ENCODE measurements at places on chromosomes 16 and 17.
A peak's percentile ranks its signal among the peaks of the same experiment; 100 is the strongest.

DNA sequence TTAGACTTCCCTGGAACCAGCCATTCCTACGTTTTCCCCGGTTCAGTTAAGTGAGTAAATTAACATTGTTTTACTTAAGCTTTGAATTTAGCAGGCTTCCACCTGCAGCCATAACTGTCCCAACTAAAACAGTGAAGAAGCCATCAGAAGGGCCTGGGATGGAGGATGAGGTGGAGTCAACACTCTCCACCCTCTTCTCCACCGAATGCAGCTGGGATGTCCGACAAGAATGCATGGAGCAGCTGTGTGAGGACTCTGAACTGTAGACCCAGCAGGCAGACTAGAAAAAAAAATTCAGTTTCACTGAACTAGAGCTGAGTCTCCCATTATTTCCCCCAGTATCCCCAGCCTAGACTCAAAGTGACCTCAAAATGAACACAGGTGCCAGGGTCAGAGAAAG lies 114.8 kb downstream of the C16orf95 start:
- DNase-seq = no peak

GRCh38 chr17:57534863-57535248 lies 210.2 kb downstream of the CCDC182 start:
- no peak for DNase-seq

DNA sequence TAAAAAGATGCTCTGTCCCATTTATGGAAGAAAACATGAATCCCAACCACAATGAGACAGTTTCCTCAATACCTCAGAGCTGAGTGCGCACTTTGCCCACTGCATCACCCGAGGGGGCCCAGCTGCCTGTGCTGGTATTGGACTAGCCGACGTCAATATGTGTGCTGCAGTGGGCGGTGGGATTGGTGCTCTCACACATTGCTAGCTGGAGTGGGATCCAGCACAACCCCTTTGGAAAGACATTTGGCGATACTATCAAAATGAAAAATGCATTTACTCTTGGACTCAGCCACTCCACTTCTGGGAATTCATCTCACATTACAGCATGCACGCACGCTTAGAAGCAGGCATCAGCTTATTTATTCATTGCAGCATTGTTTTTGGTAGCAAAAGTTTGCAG lies 289.2 kb upstream of the FOXF1 start:
- no peak for DNase-seq

- DNase-seq = no peak
These were observed 42.3 kb downstream of the FZD2 start for GRCh38 chr17:44599298-44600175.

DNA sequence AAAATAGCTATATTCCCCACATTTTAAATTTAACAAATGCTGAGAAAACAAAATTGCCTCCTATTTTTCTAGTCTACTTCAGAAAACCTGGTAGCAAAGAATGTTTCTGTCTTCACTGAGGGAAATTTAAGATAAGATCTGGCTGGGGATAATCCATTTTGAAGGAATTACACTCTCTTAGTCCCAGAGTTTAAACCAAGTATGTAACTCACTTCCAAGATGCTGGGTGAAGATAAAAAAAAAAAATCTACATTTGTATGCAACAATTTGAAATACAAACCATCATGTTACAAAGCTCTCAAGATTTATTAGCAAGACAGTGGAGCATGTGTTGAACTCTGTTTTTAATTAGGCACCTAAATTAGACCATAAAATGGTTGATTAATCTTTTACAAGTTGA lies 5.7 kb downstream of the HS3ST3B1 start:
- DNase-seq = no peak

GRCh38 chr16:51655249-51655648 lies 504.2 kb upstream of the SALL1 start:
- DNase-seq = no peak

DNA sequence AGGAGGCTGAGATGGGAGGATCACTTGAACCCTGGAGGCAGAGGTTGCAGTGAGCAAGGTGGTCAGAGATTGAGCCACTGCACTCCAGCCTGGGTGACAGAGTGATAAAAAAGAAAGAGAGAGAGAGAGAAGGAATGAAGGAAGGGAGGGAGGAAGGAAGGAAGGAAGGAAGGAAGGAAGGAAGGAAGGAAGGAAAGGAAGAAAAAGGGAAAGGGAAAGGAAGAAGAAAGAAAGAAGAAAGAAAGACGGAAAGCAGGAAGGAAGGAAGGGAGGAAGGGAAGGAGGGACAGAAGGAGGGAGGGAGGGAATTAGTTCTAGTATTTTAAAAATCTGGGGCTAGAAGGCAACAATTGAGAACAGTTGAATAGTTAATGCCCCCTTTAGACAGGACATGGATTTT lies 161.5 kb upstream of the CACNG3 start:
- no peak for DNase-seq

GRCh38 chr17:65055708-65056638 lies 567 bp downstream of the GNA13 start:
- DNase-seq = peak; percentile 65

GRCh38 chr17:60392845-60393702 lies 1.1 kb upstream of the USP32 start:
- no peak for DNase-seq

DNA sequence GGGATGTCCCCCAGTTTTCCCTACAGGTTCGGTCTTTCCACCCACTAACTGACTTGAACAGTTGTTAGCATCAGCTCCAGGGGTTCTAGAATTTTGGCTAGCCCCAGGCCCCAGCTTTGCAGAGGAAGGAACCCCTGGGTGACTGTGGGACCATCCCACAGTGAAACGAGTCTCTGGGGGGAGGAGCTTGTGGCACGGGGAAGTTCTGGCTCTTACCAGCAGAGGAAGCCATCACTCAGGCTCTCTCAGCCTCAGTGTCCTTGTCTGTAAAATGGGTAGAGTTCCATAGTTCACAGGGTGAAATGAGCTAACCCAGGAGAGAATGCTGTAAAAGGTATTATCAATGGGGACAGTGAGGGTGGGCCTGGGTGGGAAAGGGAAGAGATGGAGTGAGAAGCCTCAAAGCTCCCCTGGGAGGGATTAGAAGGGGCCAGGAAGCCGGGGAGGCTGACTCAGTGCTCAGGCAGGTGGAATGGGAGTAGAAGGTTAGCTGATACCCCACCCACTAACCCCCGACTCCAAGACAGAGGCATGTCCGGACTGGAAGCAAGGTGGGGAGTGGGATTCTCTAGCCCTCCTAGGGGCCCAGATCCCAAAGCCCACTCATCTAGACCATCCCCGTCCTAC lies 30.9 kb upstream of the CDC42EP4 start:
- DNase-seq = no peak

DNA sequence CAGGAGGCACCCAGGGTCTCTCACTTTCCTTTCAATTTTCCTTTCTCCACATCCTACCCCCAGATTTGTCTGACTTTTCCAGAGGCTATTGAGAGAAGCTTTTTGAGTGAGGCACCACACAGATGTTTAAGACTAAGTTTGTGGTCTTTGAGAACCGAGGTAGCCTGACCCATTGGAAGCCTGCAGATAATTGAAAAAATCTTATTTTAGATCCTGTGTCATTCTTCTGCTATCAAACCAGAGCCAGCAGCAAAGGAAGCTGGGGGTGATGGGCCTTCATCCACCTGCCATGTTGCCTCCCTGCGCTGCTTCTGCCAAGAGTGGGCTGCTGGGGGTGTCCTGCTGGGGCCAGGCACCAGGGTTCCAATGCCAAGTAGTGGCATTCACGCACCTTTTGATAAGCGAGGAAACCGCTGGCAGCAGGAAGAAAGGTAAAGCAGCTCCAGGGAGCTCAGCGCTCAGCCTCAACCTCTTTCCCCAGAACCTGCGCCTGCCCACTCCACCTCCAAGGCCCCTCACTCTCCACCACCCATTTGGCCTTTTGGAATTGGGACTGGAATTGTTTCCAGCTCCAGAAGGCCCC lies 55.6 kb downstream of the MPRIP start:
- DNase-seq = no peak

DNA sequence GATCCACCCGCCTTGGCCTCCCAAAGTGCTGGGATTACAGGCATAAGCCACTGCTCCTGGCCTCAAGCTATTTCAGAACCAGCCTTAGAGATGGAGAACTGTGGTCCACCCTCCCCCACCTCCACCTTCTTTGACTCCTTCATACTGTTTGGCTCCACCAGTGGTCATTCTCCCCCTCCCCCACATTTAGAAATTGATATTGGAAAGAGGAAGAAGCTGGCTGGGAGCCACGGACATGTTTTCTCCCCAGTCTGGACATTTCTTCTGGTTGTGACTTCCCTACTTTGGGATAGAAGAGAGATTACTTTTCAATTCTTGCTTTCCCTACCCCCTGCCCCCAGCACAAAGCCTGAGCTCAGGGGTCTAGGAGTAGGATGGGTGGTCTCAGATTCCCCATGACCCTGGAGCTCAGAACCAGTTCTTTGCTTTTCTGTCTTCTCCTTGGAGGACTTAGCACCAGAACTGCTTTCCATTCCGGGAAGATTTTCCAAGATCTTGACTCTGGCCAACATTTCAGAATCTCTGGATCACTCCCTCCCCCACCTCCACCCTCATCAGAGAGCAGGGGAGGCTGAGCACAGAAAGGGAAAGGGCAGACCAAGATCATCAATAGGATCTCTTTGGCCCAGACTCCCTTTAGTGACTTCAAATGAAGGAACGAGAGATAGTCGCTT lies 16.3 kb downstream of the CAVIN1 start:
- no peak for DNase-seq

DNA sequence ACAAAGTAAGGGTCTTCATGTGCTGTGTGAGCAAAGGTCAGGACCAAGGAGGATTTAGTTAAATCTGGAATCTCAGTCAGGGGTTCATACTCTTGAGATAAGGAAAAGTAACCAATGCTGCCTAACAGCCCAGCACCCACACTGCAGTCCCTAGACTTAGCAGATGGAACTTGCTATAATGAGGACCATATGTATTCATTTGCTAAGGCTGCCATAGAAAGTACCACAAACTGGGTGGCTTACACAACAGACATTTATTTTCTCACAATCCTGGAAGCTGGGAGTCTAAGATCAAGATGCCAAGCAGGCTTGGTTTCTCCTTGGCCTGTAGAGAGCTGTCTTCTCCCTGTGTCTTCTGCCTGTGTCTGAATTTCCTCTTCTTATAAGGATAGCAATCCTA lies 20.8 kb downstream of the ZP2 start:
- DNase-seq = no peak

DNA sequence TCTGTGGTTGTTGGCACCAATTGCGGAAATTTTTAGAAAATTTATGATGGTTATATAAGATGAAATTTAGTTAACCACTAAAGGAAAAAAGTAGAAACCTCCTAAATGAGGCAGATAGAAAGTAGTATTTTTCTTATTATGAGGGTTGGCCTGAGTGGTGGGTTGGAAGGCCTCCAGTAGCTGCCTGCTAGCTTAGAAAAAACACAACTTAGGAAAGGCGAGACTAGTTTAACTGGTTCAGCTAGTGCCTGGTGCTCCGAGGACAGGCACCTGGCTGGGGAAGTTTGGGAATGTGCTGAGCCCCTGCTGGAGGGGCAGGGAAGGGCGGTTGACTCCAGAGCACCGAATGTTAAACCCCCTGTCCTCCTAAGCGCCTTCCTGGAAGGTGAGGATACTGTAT lies 19.9 kb downstream of the LDHD start:
- no peak for DNase-seq

DNA sequence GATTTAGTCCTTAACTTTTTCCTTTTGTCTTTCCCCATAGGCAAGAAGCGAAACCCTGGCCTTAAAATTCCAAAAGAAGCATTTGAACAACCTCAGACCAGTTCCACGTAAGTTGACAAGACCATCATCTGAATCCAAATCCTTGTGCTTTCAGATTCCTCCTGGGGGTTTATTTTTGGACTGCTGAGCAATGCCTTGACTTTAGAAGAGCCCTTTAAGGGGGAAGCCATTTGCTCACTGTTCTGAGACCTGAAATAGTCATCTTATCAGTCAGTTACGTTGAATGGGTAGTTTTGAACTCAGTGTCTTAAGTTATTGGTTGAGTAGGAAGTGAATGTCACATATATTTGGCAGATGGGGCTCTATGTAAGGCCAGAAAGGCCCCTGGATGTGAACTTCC lies 91.2 kb downstream of the MAP2K6 start:
- no peak for DNase-seq

All from right renal pelvis (tissue), 4 donors.